Natural killer cell (primary cell): ENCODE measurements at places on chromosomes 16 and 17.
A peak's percentile ranks its signal among the peaks of the same experiment; 100 is the strongest.

- DNase-seq = no peak
Measured at GRCh38 chr16:81275064-81275532, 36.6 kb downstream of the BCO1 start.

DNA sequence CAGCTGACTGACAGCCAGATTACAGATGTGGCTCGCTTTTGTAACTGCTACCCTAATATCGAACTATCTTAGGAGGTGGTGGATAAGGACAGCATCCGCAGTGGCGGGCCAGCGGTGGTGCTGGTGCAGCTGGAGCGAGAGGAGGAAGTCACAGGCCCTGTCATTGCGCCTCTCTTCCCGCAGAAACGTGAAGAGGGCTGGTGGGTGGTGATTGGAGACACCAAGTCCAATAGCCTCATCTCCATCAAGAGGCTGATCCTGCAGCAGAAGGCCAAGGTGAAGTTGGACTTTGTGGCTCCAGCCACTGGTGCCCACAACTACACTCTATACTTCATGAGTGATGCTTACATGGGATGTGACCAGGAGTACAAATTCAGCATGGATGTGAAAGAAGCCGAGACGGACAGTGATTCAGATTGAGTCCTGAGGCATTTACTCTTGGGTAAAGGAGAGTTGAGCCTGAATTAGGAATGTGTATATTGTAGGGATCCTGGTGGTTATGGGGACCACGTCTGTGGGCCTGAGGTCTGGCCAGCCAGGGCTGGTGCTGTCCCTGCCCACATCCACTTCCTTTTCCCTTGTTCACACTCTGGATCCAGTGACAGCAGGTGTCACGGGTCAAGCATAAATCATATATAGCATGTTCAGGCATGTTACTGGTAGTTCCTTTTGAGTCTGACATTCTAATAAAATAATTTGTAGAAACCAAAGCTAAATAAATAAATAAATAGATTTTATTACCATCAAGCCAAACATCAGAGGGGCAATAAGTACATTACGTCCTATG is 89.0 kb upstream of the SMURF2 start:
- no peak for DNase-seq

GRCh38 chr16:81808933-81809480 is 29.9 kb downstream of the PLCG2 start:
- peak; percentile 52 for DNase-seq

GRCh38 chr16:67653128-67653788 is 6.8 kb downstream of the ACD start:
- no peak for DNase-seq

DNA sequence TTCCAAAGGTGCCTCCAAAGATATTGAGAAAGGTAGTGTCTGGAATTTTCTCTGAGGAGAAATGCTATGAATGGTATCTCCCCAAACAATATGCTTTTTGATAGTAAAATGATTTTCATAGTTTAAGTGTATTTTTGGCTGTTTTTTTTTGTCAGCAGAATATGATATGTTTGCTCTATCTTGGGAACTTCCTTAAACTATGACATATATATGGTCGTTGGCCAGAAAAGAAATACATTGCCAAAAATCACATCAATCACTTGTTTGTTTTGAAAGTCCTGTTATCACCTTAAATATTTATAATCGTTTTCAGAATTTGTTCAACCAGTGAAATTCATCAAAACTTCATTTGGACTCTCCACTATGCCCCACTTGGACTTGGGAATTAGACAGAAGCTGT is 816.9 kb downstream of the CDH11 start:
- no peak for DNase-seq

GRCh38 chr17:41639492-41640473 is 15.4 kb upstream of the KRT17 start:
- no peak for DNase-seq

GRCh38 chr17:76539631-76540271 is at the start of gene PRCD:
Gene PRCD, plus strand, starts transcription at chr17:76540044. Its CDS starts 98 bp downstream, at chr17:76540142.
- no peak for DNase-seq

- no peak for DNase-seq
Measured at GRCh38 chr16:559411-560203, 587 bp upstream of the PRR35 start.

DNA sequence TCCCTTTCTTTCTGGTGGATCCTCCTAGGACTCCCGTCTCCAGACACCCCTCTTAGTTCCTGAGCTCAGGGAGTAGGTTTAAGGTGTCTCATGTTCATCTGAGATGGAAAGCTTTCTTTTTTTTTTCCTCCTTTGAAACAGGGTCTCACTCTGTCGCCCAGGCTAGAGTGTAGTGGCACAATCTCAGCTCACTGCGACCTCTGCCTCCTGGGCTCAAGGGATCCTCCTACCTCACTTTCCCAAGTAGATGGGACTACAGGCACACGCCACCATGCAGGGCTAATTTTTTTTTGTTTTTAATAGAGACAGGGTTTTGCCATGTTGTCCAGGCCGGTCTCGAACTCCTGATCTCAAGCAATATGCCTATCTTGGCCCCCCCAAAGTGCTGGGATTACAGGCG is 3.6 kb upstream of the GSE1 start:
- no peak for DNase-seq

- no peak for DNase-seq
Measured at GRCh38 chr17:2151358-2152033, 96.6 kb downstream of the HIC1 start.

- no peak for DNase-seq
Measured at GRCh38 chr16:27321013-27321915, 7.5 kb downstream of the IL4R start.

GRCh38 chr16:66605979-66606751 is 1.7 kb downstream of the CMTM3 start:
- no peak for DNase-seq

GRCh38 chr17:37820995-37821713 is 76.3 kb upstream of the HNF1B start:
- DNase-seq = no peak

DNA sequence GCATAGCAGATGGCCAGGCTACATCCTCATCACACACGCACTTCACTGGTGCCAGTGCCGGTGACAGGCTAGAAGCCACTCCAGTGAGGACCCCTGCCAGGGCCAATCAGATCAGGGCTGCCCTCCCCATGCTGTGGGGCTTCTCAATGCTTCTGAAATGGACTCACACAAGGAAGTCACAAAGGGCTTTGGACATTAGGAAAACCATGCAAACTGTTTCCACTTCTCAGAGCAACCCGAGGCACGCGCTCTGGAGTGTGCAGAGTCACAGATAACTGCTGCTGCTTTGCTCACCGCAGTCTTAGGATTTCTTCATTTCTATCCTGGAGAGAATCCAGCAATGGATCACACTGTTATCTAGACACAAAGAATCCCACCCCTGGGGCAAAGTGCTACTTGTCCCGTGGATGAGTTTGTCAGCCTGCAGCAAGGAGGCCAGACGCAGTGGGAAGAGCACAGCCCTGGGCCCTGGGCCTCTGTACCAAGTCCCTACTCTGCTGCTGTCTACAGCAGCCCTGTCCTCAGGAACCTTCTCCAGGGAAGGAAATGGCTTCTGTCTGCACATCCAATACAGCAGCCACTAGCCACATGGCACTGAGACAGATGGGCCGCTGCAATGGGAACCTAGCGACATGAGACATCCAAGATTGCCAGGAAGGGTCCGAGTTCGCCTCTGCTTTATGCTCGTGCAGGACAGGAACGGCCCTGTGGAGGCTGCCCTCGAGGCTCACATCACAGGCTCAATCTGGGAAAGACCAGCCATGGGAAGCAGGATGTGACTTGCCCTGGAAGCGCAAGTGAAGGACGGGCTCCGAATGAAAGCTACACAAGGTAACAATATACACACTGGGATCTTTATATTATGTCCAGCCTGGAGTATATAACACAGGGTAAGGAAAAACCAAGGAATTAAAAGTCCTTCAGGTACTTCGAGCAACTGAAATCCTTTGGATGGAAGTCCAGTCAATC is 169.3 kb downstream of the ZFHX3 start:
- no peak for DNase-seq

DNA sequence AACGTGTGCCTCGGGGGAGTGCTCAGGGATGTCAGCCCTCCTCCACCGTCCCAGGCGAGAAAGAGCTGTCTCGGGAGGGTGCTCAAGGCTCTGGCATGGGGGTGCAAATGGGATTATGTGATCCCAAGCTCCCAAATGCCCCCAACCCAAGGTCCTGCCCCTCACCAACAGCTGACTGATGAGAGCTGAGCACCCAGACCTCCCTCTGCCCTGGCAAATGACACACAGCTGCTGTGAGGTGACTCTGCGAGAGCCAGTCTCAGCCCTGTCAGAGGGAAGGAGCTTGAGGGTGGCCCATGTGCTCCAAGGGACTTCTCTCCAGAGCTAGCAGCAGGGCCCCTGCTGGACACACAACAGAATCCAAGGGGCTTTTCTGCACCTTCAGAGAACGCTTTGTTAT is 7.7 kb downstream of the CDH5 start:
- no peak for DNase-seq

- DNase-seq = no peak
Measured at GRCh38 chr17:38338053-38338452, 5.7 kb downstream of the GPR179 start.

GRCh38 chr16:71961066-71962039 is 38.8 kb downstream of the PKD1L3 start:
- peak; percentile 88 for DNase-seq

- DNase-seq = no peak
Measured at GRCh38 chr17:39141915-39142664, 9.3 kb downstream of the PLXDC1 start.

DNA sequence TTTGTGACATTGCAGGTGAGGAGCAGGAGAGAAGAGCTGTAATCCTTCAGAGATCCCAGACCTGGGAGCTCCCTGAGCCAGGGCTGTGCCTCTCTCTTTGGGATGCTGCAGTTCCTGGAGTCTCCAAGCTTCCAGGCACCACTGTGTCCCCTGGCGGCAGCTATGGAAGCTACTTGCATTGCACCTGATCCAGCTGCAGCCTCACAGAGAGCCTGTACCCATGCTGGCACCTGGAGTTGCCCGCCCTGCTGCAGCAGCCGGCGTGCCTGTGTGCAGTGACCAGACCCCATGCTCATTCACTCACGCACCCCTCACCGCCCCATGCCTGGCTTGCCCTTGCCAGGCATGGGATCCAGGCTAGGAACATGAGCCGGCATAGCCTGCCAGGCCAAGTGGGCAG is 51.8 kb upstream of the MED9 start:
- no peak for DNase-seq

GRCh38 chr17:29699283-29699682 is 76.6 kb upstream of the CORO6 start:
- no peak for DNase-seq

DNA sequence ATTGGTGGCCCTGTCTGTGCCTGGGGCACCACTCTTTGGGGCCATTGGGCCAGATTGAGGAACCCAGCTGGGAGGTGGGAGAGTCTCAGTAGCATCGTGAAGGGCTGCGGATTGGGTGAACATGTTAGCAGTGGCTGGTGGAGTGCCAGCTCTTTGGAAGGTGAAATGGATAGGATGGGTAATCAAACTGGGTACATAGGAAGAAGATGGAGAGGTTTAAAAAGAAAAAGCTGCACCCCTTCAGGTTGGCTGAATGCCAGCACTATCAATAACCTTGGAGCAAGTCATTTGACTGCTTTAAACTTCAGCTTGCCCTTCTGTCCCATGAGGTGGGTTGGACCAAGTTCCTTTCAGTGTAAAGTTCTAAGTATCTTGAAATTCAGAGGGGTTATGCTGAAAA is 95.0 kb downstream of the RPTOR start:
- no peak for DNase-seq

DNA sequence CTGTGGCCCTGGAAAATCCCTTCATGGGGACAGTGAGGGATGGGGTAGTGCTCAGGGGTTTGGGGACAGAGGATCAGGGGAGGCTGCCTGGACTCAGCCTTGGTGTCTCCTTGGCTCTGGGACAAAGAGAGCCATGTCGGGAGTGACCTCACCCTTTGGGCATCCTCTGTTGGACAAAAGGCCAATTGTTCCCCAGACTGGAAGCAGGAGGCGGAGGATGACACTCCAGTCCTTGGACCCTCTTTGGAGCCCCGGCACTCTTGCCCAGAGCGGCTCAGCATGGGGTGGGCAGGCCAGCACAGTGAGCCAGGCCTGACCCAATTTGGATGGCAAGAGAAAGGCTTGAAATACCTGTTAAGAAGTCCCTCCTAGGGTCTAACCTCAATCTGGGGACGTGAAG is 39.4 kb upstream of the PHB1 start:
- no peak for DNase-seq

DNA sequence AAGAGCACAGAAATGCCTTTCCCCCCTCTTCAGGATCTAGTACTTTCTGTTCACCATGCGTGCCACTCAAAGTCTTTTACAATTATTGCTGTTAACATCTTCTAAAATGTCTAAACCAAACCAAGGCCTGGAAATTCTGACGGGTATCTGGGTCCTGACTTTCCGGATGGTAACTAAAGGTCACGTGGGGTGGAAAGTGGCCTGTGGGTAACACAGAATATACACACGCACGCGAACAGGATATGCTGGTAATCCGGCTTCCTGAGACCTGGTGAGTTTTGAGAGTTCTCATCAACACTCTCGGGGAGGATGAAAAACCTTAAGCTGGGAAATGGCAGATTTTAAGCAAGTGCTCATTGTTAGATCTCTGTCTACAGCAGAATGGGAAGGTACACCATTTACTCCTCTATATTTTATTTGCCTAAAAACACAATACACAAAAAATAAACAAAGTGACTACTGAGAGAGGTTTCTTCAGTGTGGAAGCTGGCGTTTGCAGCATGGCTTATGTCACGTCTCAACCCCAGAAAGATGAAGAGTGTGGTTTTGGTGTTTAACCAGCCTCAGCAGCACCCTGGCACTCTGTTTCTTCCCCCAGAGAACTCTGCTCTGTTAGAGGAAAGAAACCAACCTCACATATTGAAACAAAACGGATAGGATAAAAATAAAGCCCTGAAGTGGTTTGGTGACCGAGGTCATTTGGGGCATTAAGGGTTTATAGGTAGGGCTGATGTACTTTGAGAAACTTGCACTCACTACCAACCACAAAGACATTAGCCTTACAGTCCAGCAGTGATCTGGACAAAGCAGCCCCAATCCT is 37.3 kb downstream of the SMG6 start:
- DNase-seq = peak; percentile 78

DNA sequence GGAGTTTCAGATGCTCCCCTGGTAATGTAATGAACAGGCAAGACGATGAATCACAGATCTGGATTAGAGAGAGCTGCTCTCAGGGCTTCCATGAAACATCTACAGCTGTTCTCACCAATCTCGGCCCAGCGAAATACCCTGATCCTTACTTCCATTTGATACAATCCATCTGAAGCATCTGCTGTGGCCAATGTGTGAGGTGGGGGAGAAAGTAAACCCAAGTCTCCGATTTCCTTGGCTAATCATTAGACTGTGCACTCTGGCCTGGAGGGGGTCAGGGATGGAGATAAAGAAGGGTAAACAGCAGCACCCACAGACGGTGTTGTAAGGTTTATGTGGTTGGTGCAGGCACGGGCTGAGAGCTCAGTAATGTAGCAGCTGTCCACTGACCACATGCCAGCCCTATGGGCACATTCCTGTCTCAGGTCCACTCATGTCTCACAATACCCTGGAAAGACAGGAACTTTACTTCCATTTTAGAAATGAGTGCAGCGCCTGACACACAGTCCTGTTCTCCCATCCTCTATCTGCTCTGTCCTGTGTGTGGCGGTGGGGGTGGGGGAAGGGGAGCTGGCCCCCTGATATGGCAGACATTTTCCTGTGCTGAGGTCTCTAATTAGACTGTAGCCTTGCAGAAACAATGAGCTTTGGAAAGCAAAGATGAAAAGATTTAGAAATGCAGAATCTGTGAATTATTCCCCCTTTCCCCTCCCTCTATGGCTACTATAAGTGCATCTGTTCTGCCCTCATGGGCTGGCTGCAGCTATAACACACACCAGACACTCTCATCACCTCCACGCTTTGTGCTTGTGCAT is 48.3 kb upstream of the ERN1 start:
- no peak for DNase-seq
